Cardiac muscle cell (in vitro differentiated cells and primary cell): ENCODE measurements at places on chromosomes 2 and 18. TPM values are rescaled to one million over a fixed set of nuclear protein-coding genes. Genes with fewer than 3 reads are reported as not detected.
A peak's percentile ranks its signal among the peaks of the same experiment; 100 is the strongest.

GRCh38 chr2:143148757-143149156 lies 19.5 kb downstream of the ARHGAP15 start:
- no peak overlapping the region for H3K4me3 ChIP-seq
- DNase-seq: no peak
- H3K27me3 ChIP-seq: no peaks in the 10 kb centered on the region
- no peak overlapping the region for H3K27ac ChIP-seq

RNU2-63P gene
- not detected in 2 replicates for total RNA-seq

CYRIA gene
- 0.63 and 2.2 TPM in 2 replicates for total RNA-seq

NOL4 gene
- total RNA-seq: 0.48 and 1.1 TPM in 2 replicates

- no peak for DNase-seq
- H3K27me3 ChIP-seq: no peaks in the 10 kb centered on the region
- no peak overlapping the region for H3K27ac ChIP-seq
- no peaks in the 10 kb centered on the region for H3K36me3 ChIP-seq
- peaks cover 8% of the 10 kb centered on the region for H3K4me1 ChIP-seq
- H3K4me3 ChIP-seq: no peak overlapping the region
Measured at GRCh38 chr2:64704161-64704560, 50.4 kb upstream of the SERTAD2 start.

- H3K27ac ChIP-seq: no peak overlapping the region
- no peaks in the 10 kb centered on the region for H3K27me3 ChIP-seq
- no peaks in the 10 kb centered on the region for H3K36me3 ChIP-seq
- H3K4me3 ChIP-seq: no peak overlapping the region
Measured at GRCh38 chr18:32422978-32423740, 47.5 kb downstream of the GAREM1 start.

GRCh38 chr2:106175086-106175850 lies 18.8 kb downstream of the UXS1 start:
- H3K4me3 ChIP-seq: no peak overlapping the region
- DNase-seq: no peak
- H3K27me3 ChIP-seq: no peaks in the 10 kb centered on the region
- H3K36me3 ChIP-seq: no peaks in the 10 kb centered on the region
- no peaks in the 10 kb centered on the region for H3K4me1 ChIP-seq

DNA sequence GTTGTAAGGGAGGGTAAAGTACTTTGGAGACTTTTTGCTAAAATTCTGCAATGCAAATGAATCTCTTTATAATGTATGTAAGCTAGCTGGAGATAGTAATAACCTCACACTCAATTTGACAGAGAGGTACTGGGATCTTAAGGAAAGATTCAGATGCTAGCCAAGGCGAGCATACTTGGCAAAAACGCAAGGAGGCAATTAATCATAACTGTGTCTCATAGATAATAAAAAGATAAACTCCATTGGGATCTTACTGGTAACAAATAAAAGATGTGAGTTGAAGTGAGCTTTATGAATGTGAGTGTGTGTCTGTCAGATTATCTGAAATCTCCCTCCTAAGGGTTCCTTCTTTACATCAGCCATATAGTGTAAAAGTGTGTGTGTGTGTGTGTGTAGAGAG lies 533.0 kb downstream of the TMX3 start:
- H3K27ac ChIP-seq: no peak overlapping the region
- no peak overlapping the region for H3K4me3 ChIP-seq
- H3K36me3 ChIP-seq: no peaks in the 10 kb centered on the region
- no peaks in the 10 kb centered on the region for H3K4me1 ChIP-seq
- DNase-seq: peak; percentile 50

- H3K36me3 ChIP-seq: no peaks in the 10 kb centered on the region
- H3K27me3 ChIP-seq: no peaks in the 10 kb centered on the region
- no peak overlapping the region for H3K4me3 ChIP-seq
- no peak for DNase-seq
Measured at GRCh38 chr18:26874283-26874682, 8.8 kb upstream of the AQP4 start.

- H3K4me1 ChIP-seq: no peaks in the 10 kb centered on the region
- H3K27ac ChIP-seq: no peak overlapping the region
- H3K4me3 ChIP-seq: peak overlapping the region; percentile 54
- peaks cover 60% of the 10 kb centered on the region for H3K27me3 ChIP-seq
- H3K36me3 ChIP-seq: no peaks in the 10 kb centered on the region
Measured at GRCh38 chr2:109128048-109128615, 873 bp upstream of the SH3RF3 start.

DNA sequence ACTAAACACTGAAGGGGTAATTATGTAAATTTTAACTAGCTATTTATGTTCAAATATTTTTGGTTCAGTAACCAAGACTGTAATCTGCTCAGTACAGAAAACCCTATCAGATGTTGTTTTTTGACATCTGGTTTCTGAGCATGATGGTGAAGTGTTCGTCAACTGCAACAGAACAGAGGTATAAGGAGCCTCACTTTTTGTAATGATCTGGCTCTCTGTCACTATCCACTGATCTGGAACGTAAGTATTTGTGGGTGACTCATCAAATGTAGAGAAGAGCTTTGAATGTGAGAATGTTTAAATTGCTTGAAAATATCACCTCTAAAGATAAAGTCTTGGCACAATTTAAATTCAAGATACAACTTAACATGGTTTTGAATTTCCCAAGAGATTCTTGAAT lies 213.6 kb upstream of the FAM98A start:
- no peaks in the 10 kb centered on the region for H3K4me1 ChIP-seq
- no peak for DNase-seq
- H3K4me3 ChIP-seq: no peak overlapping the region
- no peaks in the 10 kb centered on the region for H3K36me3 ChIP-seq

DNA sequence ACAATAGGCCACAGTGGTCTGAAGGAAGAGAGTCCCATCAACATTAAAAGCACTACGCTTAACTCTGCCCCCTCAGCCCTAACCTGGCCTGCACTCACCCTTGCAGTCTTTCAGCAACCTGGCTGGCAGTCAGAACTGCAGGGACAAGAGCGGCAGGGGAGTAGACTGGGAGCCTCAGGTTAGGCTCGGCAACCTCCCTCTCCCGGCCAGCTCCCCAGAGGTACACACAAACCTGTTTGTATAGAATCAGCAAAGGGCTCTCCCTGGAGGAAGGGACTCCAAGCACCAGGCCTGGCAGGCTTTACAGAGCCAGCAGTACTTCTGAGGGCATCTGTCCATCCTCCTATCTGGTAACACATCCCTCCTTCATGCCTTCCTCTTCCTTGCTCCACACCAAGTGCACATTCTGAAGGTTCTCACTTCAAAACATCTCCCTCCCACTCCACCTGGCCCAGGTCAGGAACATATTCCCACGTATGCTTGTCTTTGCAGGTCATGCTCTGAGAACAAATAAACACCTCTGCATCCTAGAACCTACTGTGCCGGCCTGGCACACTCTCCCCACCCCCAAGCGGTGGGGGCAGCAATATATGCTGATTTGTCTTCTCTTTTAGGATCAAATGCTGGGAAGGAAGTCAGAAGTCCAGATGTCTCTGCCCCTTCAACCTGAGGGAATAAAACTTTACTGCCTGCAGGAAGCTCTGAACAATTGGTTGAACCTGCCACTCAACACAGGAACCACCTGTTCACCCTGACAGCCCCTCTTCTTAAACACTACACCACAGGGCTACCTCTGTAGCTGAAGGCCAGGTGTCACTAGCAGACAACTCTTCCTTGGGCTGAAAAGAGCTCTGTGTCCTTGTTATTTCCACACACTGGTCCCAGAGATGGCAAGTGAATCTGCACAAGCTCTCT lies 12.6 kb upstream of the SFXN5 start:
- H3K27ac ChIP-seq: no peak overlapping the region
- no peak for DNase-seq
- no peaks in the 10 kb centered on the region for H3K4me1 ChIP-seq
- no peaks in the 10 kb centered on the region for H3K36me3 ChIP-seq
- H3K4me3 ChIP-seq: no peak overlapping the region

RAB1A gene
- 47.1 and 59.1 TPM in 2 replicates for total RNA-seq

DNA sequence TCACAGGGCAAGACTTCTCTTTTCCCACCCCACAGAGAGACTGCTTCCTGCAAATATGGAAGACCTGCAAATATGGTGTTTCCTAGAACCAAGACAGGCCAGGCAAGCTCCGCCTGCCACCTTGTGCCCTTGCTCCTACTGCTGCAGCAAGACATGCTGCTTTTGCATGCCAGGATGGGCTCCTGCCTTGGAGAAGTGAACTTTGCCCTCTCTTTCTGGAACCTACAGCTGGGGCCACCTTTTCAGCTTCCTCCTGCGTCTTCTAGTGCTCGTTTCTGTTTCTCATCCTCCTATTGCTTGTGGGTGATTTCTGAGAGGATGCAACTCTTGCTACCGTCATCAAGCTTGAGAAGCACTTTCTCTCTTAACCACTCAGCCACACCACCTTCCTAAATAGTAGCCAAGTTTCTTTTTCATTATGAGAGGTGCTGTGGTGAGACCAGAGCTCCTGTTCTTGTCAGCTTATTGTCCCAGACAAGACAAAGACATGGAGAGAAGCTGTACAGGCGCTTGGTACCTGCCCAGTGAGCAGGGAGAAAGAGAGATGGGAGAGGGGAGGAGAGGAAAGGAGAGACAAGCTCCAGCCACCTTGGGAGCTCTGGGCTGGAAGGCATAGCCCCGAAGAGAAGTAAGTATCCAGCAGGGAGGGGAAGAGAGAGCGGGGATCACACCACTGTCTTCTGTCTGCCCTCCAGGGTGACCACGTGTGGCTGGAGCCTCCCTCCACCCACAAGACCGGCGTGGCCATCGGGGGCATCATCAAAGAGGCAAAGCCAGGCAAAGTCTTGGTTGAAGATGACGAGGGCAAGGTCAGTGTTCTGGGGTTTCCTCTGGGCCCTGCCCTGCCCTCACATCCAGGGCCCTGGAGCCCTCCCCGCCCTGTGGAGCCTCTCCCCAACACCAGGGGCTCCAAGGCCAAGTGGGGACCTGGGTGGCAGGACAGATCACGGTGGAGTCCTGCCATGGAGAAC lies 28.3 kb downstream of the MYO7B start:
- no peaks in the 10 kb centered on the region for H3K4me1 ChIP-seq
- H3K27ac ChIP-seq: no peak overlapping the region
- no peak overlapping the region for H3K4me3 ChIP-seq
- H3K36me3 ChIP-seq: no peaks in the 10 kb centered on the region

TUBA3E gene
- not detected in 2 replicates for total RNA-seq

DNA sequence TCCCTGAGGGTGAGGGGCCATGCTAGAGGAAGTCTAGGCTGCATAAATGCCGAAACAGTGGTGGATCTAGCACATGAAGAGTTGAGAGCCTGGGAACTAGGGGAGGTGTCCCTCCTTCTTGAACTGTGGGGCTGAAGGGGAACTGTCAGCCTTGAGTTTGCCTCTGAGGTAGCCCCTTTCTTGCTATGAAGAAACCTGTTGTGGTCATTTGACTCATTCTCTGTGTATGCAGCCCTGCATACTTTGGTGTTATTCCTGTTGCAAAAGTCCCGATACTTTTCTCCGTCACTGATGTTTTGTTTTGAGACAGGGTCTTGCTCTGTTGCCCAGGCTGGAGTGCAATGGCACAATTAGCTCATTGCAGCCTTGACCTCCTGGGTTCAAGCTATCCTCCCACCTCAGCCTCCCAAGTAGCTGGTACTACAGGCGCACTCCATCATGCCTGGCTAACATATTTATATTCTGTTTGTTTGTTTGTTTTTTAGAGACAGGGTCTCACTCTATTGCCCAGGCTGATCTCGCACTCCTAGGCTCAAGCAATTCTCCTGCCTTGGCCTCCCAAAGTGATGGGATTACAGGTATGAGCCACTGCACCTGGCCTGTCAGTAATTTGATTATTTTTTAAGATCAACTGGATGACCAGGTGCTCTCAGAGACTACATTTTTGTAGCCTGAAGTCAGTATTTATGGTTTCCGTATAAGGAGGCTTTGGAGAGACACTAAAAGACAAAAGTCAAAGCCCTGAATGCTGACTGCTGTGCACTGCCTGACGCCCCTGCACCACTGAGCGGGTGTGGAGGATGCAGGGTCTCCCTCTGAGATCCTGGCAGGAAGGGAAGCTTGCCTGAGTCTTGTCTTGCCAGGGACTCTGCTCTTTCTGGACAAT lies 126.0 kb upstream of the MSH6 start:
- no peak overlapping the region for H3K27ac ChIP-seq
- H3K4me3 ChIP-seq: no peak overlapping the region
- H3K27me3 ChIP-seq: no peaks in the 10 kb centered on the region
- H3K4me1 ChIP-seq: peaks cover 25% of the 10 kb centered on the region
- DNase-seq: peak; percentile 46
- no peaks in the 10 kb centered on the region for H3K36me3 ChIP-seq

EN1 gene
- not detected in 2 replicates for total RNA-seq

SMAD2 gene
- total RNA-seq: 71.3 and 85.8 TPM in 2 replicates

TMEM163 gene
- total RNA-seq: 30.3 and 45.8 TPM in 2 replicates

DNA sequence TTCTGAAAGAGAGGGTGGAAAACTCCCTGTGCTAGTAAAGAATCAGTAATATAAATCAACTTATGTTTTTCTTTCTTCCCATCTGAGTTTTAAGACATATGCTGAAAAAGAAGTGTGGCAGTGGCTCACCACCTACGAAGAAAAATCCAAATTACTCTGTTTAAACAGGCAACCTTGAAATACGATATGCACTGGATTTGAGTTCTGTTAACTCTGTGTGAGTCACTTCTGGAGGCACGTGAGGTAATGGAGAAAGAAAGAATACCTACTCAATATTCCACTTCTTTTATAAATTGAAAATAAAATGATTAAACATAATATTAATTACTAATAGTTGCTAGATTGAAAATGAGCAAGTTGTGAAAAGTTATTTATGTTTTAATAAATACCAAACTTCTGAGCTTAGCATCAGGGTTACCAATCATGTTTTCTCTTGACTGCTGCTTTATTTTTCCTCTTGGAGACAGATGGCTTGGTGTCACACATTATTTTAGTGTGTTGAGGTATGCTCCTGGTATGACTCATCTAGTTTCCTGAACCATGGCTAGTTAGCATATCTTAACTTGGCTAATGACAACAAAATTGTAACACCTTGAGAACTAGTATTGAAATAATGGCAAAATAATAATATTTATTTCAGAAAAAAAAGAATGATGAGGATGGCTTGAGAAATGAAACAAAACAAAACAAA lies 1705.5 kb upstream of the PIK3C3 start:
- H3K27ac ChIP-seq: no peak overlapping the region
- no peaks in the 10 kb centered on the region for H3K36me3 ChIP-seq
- H3K4me1 ChIP-seq: no peaks in the 10 kb centered on the region

CERKL gene
- 0.11 and 0.15 TPM in 2 replicates for total RNA-seq

DNA sequence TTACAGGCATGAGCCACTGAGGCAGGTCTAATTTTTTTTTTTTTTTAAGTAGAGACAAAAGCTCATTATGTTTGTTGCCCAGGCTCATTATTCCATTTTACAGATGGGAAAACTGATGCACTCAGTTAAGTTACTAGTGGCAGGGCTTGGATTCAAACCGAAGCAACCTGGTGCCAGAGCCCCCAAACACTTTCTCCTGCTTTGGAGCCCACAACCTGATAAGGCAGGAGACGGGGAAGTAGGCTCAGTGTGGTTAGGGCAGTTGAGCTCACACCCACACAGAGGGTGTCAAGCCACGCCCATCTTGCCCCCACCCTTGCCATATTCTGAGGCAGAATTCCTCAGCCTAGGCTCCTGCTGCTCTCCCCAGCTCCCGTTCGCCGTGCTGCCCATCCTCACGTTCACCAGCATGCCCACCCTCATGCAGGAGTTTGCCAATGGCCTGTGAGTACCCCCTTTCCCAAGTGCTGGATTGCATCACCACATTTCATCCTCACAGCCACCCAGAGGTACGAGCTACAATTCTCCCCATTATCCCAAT lies 5.8 kb upstream of the CTDSP1 start:
- DNase-seq: no peak
- no peaks in the 10 kb centered on the region for H3K4me1 ChIP-seq
- H3K27ac ChIP-seq: no peak overlapping the region
- H3K36me3 ChIP-seq: no peaks in the 10 kb centered on the region
- no peaks in the 10 kb centered on the region for H3K27me3 ChIP-seq

GRCh38 chr2:67399144-67399543 lies 2.0 kb downstream of the ETAA1 start:
- no peak overlapping the region for H3K27ac ChIP-seq
- H3K4me3 ChIP-seq: no peak overlapping the region
- DNase-seq: no peak
- H3K27me3 ChIP-seq: no peaks in the 10 kb centered on the region
- peaks cover 6% of the 10 kb centered on the region for H3K4me1 ChIP-seq
- H3K36me3 ChIP-seq: peaks cover 25% of the 10 kb centered on the region
